Forelimb muscle (tissue), 1 donor: ENCODE measurements at places on chromosomes 4 and X. TPM values are rescaled to one million over a fixed set of nuclear protein-coding genes. Genes with fewer than 3 reads are reported as not detected.

DNA sequence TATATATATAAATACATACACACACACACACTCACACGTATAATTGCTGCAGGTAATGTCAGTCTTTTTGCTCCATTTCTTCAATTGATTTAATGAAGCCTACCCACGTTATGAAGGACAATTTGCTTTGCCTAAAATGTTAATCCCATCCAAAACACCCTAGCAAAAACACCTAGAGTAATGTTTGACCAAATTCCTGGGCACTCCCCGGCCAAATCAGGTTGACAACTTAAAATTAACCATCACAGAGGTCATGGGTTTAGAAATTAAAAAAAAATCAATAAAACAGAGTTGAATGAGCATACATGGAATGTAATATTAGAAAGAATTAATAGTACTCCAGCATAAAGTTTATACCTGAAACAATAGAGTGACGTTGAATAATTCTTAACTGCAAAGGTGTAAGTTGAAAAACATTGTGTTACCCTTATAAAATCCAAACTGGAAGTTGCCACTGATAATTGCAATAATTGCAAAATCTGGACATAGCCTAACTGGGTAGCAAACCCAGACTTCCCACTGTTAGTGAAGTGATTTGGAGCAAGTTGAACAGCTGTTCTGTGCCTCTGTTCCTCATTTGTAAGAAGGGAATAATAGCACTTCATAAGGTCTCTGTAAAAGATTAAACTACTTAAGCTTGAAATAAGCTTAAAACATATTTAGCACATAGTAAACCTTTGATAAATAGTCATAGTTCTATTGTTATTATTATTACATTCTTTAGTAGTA, 2120.5 kb downstream of the PCDH7 start:
- no peak for DNase-seq

DNA sequence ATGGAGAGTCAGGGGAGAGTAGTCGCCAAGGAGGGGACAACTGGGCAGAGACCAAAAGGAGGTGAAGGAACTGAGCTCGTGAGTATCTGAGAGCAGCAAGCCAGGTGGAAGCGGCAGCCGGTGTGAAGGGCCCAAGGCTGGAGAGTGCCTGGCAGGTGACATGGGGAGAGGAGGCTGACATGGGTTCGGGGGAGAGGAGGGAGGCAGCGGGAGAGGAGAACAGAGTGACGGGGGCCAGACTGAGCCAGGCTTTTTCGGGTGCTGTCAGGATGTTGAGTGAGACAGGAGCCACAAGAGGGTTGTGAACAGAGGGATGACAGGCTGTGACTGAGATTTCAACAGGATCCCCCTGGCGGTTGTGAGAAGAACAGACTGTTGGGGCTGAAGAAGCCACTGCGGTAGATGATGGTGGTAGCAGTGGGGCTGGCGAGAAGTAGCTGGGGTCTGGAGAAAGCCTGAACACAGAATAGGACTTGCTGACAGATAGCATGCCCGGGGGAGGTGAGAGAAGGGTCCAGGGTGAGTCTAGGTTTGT, 5.7 kb downstream of the ELK1 start:
- no peak for DNase-seq

DNA sequence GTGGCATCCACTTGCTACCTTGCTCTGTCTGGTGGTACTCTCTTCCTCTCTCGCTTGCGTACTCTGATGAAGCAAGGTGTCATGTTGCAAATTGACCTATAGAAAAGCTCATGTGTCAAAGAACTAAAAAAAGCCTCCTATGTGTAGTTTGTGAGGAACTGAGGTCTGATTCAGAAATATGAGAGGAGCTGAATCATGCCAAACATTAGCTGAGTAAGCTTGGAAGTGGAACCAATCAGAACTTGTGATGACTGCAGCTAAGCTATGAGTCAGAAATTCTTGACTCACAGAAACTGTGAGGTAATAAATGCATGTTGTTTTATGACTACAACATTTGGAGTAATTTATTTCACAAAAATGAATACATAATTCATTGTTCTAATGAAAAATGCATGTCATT, 2138.8 kb downstream of the PCDH7 start:
- no peak for DNase-seq

DNA sequence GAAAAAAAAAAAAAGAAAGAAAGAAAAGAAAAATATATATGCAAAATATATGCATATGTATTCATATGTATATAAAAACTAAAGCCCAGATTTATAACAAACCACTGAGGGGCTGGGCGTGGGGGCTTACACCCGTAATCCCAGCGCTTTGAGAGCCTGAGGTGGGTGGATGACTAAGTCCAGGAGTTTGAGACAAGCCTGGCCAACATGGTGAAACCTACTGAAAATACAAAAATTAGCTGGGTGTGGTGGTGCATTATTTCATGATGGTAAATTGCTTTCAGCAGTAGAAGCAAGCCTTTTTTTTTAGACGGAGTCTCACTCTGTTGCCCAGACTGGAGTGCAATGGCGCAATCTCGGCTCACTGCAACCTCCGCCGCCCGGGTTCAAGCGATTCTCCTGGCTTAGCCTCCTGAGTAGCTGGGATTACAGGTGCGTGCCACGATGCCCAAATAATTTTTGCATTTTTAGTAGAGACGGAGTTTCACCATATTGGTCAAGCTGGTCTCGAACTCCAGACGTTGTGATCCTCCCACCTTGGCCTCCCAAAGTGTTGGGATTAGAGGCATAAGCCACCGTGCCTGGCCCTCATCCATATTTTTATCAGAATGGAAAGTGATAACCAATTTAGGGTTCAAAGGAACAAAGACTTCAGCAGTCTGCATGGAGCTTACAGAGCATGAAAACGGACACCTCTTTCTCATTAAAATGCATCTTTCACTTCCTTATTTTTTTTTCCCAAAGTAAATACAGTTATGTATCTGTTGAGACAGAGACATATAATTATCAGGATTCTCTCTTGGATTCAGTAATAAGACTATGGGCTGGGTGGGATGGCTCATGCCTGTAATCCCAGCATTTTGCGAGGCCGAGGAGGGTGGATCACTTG, 27.7 kb upstream of the MOB1B start:
- DNase-seq: no peak

The CDKL2 gene
- 0.14 TPM for polyA plus RNA-seq

DNA sequence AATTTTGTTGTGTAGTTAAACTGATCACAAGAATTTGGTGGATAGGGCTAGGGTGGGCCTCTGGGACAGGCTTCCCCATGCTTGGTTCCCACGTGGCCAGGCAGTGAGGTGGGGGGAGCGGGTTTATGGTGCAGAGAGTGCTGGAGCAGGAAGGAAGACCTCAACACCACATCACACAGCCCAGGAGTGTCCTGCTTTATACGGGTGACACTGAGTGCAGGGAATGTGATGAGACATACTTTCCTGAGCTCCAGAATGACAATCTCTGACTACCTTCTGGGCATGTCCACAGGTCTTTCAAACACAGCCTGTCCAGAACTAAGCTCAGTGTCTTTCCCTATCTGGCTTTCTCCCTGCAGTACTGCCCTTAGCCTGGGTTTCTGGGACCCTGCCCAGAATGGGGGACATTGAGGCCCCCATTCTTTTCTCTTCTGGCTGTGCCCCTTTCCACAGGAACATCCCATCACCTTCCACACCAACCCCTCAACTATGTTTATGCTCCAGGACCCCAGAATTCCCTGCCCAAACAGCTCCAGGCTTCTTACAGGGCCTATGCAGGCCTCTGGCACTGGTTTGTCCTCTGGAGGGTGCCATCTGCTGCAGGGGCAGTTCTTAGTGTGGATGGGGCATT, 36.5 kb upstream of the RASL11B start:
- no peak for DNase-seq
